ENCODE measurements at places on chromosomes 12 and 14.

GRCh38 chr12:25404955-25405354 lies 148.1 kb downstream of the LMNTD1 start:
- DNase-seq: no peak

DNA sequence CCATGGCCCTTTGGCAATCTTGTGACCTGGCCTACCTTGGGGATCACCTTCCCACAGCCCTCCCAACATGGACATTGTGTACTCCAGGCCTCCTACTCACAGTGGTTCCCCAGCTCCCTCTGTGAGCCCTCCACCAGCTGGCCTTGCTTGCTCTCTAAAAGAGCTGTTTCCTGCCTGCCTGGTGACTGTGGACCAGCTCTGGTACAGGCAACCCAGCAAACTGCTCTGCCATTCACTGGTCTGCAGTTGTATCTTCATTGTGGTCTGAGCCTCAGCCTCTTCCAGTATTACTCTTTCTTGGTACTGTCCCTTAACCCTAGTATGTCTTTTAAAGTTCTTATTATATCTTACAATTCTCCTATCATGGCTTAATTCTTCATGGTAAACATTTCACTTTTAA lies 236.2 kb downstream of the KTN1 start:
- DNase-seq: no peak

DNA sequence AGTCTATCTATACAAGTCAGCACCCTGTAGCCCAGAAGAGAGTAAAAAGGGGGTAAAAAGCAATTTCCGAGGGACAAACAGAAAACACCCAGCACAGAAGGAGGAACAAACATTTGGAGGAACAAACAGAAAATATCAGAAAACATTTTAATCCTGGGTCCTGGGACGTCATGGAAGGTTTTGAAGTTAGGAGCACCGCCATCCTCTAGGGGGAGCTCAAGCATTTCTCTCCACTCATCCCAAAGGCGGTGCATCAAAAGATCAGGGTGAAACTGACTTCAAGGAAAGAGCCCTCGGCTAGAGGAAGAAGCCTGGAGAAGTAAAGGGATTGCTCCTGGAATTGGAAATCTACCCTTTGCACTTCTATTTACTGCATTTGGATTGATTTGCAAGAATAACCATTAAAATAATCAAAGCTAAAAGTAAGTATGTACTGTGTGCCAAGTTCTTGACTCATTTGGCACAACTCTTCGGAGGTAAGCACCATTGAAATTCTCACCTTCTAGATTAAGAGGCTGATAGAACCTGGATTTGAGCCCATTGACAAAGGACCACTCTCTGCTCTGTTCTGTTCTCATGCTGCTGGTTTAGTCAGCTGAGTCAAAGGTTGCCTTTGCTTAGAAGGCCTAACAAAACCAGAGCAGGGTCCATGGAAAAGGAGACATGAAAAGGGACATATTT lies 17.2 kb upstream of the POC1B start:
- peak; percentile 85 for DNase-seq

- no peak for DNase-seq
Measured at GRCh38 chr12:24909667-24910066, 39.2 kb downstream of the BCAT1 start.

GRCh38 chr12:76943008-76943407 lies 64.2 kb upstream of the CSRP2 start:
- DNase-seq: no peak

DNA sequence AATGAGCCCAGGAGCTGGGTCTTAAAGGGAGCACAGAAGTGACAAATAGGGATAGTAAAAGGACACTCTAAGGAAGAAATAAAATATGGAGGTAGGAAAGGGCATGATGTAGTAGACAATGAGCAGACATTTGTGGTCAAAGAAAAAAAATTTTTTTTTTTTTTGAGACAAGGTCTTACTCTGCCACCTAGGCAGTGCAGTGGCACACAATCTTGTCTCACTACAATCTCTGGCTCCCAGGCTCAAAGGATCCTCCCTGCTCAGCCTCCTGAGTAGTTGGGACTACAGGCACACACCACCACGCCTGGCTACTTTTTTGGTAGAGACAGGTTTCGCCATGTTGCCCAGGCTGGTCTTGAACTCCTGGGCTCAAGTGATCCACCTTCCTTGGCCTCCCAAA lies 8.5 kb downstream of the FKBP3 start:
- DNase-seq: no peak

- DNase-seq: no peak
Measured at GRCh38 chr12:124457287-124458219, 109.9 kb downstream of the NCOR2 start.

GRCh38 chr12:42683933-42684801 lies 94.6 kb upstream of the PRICKLE1 start:
- no peak for DNase-seq

DNA sequence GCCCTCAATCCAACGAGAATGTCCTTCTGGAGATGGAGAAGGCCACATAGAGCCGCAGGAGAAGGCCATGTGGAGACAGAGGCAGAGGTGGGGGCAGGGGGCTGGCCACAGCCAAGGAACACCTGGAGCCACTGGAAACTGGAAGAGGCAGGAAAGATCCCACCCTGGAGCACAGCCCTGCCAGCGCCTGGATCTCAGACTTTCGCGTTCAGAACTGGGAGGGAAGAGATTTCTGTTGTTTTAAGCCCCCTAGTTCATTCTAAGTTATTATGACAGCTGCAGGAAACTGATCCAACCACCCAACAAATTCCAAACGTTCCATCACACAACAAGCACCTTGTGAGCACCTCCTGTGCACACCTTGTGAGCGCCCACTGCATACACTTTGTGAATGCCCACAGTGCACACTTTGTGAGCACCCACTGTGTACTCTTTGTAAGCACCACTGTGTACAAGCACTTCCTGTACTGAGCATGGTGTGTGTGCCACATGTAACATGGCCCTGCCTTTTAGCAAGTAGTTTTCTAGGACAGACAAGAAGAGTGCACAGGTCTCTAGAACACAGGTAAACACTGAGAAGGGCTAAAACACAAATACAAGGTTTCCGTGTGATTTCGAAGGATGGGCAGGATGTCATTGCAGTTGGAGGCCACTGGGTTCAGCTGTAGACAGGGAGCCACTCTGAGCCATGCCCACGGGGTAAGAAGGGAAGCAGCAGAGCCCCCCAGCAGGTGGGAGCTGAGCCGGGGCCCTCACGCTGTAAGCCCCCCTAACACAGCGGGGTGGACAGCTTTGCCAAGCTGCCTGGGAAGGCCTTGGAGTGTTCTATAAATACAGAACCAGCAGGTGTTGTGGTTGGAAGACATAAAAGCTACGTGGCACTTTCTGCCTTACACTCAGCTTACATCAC lies 15.4 kb downstream of the RIMBP2 start:
- no peak for DNase-seq

DNA sequence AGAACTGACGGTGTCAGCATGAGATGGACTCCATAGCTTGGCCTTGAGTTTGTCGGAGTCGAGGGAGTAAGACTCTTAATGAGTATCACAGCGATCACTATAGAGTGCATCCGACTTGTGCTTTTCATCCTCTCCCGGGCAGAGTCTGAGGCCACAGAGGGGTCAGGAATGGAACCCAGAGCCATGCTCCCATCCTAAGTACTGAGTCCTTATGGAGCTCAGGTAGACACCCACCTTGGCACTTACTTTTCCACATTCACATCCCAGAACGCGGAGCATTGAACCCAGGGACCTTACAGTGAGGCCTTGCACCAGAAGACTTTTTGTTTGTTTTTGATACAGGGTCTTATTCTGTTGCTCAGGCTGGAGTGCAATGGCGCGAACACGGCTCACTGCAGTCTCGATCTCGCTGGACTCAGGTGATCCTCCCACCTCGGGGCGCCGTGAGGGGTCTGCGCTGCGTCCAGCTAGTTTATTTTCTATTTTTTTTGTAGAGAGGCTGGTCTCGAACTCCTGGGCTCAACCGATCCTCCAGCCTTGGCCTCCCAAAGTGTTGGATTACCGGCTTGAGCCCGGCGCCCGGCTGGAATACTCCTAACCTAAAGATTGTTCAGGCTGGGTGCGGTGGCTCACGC lies 719 bp upstream of the SRSF9 start:
- no peak for DNase-seq

DNA sequence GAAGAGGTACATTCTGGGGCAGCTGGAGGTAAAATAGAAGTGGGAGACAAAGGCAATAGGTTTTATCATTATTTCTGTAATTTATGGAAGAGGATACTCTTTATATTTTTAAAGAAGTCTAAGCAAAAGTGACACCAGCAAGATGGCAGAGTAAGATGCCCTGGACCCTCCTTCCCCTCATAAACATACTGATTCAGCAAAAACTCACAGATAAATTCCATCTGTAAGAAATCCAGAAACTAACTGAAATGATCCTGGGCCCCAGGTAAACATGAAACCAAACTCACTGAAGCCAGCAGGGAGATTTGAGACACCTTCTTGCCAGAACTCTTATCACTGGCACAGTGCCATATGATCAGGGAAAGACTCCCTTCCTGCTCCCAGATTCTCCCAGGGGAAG lies 79.9 kb downstream of the GCH1 start:
- DNase-seq: no peak

DNA sequence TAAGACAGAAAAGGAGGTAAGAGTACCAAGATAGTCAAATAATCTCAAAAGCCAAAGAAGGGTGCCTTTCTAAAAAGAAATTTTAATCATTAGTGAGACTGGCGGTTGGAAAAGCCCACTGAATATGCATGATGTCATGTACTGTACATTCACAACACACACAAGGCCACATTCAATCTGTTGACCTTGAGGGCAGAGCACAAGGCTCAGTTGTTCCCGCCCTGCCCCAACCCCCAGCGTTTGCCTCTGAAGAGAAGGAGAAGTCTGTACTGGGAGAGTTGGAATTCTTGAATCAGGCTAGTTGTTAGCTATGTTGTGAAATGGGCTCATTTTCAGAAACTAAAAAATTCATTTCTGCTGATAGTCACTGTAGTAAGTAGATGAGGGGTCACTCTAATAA lies 50.2 kb upstream of the NID2 start:
- DNase-seq: no peak

DNA sequence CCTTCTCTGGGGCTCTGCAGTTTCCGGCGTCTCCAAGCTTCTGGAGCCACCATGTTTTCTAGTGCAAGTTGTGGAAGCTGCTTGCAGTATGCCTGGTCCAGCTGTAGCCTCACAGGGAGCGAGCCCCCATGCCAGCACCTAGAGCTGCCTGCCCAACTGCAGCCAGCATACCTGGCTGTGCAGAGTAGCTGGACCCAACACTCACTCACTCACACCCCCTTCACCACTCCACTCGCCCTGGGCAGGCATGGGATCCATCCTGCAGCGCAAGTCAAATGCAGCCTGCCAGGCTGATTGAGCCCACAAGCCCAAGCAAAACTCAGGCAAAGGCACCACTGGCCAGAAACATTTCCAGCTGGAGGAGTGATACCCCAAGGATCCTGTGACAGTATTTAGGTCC lies 797.3 kb downstream of the SLC16A7 start:
- DNase-seq: no peak

DNA sequence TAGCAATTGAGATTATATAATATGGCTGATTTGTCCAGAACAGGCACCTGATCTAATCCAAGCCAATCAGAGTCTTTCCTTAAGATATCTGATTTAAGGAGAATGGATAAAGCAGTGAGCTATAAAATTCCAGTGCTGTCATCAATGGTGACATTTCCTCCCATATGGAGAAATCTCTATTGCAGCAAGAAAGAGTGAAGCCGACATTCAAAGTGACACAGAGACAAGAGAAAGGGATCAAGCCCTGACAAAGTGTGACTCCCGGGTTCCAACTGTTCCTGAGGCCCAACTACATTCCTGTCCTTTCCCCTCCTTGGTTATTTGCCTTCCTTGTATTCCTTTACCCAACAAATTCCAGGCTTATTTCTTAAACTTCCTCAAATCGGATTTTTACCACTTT lies 430.0 kb upstream of the SOX5 start:
- DNase-seq: no peak

DNA sequence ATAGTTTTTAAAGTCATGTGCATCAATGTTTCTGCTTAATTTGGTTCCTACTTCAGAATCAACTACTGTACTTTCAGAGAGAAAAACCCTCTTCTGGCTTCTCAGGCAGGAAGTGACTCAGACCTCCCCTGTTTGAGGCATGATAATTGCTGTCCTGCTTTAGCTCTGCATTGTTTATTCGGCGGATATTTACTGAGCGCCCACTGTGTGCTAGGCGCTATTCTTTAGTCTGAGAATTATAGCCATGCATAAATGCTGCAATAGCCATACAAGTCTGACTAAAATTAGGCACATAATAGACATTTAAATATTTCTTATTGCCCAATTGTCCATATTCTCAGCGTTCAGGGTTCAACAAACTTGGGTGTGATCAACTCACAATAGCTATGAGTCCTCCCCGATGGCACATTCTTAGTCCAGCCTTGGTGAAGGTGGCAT lies 6.1 kb upstream of the AMIGO2 start:
- no peak for DNase-seq

GRCh38 chr12:104699489-104700190 lies 242.9 kb downstream of the CHST11 start:
- DNase-seq: no peak

GRCh38 chr14:92962831-92963095 lies 39.8 kb downstream of the CHGA start:
- DNase-seq: no peak

GRCh38 chr12:64407342-64408223 lies 3.4 kb downstream of the XPOT start:
- DNase-seq: no peak

DNA sequence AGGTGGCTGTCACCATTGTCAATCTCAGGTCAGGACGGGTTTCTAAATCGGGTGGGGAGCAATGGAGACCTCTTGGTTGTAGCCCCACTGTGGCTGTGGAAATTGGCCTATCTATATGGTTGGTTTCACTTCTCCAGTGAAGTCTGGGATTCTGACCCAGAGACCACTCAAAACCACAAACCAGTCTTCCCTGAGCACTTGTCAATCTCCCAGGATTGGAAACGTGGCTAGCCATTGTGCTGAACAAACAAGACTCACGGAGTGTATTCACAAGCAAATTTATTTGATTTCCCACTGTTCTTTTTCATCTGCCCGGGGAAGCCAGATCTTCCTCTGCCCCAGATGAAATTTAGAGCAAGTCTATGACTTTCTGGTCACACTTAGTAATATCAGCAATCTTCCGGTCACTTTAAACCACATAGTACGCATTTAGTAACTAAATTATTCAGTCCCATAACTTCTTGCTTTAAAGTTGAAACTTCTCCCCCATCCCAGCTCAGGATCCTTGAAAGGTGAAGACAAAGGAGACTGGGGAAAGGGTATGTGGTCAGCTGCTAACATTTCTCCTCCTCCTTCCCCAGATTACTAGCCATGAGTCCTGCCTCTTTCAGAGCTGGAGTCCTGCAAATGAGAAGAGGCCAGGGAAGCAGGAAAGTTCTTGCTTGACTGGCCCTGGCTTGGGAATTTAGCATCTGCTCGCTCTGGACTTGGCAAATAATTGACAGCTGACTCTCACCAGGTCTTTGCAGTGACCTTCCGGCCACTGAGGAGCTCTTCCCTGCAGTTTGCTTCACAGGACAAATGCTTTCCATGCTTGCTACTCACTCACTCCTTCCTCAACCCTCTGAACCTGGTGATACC lies 123.2 kb upstream of the MAX start:
- DNase-seq: no peak

DNA sequence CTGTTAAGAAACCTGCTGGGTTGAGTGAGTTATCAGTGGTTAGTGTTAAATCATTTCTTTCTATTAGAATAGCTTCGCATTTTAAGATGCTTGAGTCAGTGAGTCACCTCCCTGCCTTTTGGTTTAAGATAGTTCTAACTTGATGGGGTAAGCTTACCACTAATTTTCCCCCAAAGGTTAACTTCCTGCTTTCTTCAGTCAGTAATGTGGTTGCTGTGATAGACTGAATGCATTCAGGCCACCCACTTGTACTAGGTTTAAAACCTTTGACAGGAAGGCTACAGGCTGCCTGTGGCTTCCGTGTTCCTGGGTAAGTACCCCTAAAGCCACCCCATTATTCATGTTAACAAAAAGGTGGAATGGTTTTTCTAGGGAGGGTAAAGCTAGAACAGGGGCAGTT lies 25.3 kb downstream of the CLEC2A start:
- DNase-seq: no peak

Data from NCI-H446 (cell line).